ENCODE measurements at places on chromosomes 11 and 22. TPM values are rescaled to one million over a fixed set of nuclear protein-coding genes. Genes with fewer than 3 reads are reported as not detected.

DNA sequence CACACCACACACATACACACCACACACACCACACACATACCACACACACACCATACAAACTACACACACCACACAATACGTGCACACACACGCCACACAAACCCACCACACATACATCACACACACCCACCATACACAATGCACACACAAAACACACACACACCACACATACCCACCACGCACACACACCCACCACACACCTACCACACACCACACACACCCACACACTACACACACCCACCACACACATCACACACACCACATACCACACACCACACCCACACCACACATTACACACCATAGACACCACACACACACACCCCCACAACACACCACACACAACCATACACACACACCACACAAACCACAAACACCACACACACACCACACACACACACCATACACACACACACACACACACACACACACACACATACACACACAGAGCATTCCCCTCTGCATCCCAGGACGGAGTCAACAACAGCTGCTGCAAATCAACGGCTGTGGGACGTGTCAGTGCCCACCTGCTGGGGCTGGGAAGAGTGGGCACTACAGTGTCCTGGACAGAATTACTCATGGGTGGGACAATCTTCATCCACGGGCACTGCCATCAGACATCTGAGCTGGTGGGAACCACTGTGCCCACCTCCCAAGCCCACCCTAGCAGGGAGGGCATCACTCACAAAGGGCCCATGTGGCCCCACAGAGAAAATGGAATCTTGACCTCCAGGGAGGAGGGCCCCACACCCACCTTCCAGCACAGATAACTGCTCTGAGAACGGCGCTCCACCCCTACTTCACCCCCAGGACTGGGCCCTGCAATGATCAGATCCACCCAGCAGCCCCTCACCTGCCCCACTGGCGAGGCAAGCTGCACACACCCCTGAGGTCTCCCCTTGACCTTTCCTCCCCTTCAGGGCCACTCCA is 8.4 kb downstream of the TP53I11 start:
- no peak for DNase-seq

CBL gene
- 11.0 TPM for total RNA-seq

CHADL gene
- total RNA-seq: 1.8 TPM

DNA sequence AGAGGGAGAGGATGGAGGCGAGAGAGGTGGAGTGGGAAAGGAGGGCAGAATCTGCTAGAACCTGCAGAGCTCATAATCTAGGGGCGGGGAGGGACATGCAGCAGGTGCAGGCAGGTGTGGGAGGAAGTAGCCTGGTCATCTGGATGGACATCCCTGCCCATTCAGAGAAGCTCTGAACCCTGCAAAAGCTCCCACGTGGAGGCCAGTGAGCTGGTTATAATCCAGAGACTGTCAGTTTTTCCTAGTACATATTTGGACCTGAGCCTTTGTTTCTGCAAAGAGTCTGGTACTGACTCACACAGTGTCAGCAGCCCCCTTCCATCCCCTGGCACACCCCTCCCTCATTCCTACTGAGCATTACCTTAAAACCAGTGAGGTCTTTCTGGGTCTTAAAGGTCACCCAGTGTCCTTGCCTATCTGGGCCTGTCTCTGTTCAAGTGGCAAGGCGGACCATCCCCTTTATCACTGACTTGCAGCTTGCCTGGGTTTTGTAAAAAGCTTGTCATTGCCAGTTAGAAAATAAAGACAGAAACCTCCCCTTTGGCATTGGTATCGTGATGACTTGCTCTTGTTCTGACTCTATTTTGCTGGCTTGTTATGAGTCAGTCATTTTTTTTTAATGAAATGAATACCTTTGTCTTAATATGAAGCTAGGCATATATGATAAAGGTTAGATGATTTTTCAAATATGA is 26.1 kb downstream of the PTPRJ start:
- peak; percentile 16 for DNase-seq

DNA sequence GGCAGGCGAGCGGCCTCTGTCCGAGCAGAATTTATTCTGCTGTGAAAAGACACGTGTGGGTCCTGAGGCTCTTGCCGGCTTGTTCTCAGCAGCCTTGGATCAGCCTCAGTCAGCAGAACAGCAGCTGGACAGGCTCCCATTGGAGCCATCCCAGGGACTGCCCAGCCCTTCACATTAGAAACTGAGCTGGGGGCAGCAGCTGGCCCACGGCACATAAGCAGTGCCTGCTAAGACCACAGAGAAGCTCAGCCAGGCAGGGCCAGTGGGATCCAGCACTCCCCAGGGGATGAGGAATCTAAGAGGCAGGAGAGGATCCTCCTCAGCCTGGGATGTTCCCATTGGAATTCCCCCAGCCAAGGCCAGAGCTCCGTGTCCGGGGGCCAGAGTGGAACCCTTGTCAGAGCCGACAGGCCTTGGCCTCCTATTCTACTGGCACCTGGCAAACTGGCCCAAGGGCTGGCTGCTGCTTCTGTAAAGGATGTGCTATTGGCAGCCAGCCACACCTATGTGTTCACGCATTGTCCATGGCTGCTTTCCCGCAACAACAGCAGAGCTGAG is 18.2 kb downstream of the RTN4R start:
- DNase-seq: peak; percentile 43

PNPLA3 gene
- not detected for total RNA-seq

GRCh38 chr11:134950692-134951304 is 538.8 kb upstream of the B3GAT1 start:
- no peak for DNase-seq

DNA sequence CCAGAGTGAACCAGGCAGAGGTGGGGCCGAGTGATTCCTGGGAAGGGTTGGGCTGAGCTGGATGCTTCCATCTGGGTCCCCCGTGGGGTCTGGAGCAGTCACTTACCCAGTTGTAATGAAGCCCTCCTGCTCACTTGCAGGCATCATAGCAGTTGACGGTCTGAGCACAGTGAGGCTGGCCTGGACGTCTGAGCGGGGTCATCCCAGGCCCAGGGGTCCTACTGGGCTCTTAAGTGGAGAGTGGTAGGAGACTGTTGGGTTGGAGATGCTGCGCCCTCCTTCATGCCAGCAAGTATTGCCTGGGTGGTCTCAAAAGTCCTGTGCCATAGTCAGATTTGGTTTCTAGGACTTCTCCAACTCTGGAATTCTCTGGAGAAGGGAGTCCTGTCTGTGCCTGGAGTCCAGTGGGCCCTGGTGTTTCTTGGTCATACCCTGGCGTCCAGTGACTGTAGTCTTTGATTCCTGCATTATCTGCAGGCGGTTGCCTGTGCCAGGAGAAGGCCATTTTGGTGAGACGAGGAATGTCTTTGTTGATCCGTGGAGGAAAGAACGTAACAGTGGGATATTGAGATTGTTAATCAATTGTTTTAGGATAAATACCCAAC is 82.3 kb downstream of the TBC1D22A start:
- no peak for DNase-seq

DNA sequence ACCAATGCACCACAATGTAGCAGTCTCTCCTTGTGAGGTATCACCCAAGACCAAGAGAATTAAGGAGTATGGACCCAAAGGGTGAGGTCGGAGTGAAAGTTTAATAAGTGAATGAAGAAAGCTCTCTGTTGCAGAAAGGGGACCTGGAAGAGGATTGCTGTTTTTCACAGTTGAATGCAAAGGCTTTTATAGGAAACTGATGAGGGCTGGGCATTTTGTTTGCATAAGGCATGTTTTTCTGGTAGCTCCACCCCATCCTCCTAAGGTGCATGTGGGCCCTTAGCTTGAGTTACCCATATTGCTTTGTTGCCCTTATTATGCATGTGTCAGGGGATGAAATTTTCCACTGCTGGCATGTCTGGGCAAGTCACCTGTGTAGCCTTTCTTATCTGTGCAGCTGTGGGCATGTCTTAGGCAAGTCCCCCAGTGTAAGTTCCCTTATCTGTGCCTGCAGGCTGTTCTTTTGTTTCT is 64.7 kb downstream of the BDNF start:
- no peak for DNase-seq

OR52D1 gene
- not detected for total RNA-seq

DNA sequence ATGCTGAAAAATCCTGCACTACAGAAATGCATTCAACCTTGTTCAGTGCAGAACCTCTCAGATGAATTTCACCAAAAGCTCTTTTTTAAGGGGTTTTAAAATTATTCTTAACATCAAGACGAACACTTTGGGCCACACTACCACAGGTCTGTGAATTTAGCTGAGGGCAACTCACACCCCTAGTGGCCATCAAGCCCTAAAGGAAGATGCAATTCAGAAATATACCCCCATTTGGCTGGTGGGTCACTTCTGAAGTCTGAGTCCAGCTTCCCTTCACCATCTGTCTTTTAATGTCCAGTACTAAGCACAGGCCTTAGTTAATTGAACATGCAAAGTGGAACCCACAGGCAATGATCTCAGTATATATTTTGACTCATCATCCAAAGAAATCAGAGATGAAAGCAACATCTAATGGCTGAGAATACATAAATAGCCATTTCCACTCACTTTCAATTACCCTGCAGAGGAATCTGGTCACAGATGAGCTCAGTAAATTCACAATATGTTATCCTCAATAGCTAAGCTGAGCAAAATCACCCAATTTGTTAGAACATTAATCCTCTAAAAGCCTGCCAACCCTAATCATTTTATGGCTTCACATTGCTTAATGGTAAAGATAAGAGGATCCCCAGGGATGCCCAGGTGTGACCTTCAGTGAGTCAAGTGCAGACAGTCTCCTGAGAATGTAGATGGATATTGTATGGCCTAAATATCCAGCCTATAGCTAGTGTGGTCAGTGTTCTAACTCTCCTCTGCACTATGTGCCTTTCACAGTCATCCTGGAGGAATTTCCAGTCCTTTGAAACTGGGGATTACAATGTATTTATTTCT is 50.3 kb downstream of the FAM76B start:
- DNase-seq: no peak

- DNase-seq: no peak
Observed at GRCh38 chr11:117084992-117085391, 13.2 kb downstream of the SIK3 start.

DNA sequence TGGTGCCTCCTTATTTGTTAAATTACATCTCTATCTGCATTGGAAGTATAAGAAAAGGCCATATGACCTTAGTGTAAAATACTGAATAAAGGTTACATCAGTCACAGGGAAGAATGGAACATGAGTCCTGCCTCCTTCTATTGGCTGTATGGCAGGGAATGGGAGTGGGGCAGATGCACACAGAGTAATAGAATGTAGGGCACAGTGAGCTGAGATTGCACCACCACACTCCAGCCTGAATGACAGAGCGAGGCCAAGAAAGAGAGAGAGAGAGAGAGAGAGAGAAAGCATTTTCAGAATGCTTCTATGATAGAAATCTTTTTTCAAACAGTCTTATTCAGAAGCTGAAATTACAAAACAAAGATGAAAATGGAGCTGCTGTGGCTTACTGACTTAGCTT is 58.8 kb downstream of the SLN start:
- DNase-seq: no peak

OR52I1 gene
- total RNA-seq: not detected

SLC22A8 gene
- not detected for total RNA-seq

GRCh38 chr11:34548278-34548677 is 34.7 kb upstream of the ELF5 start:
- no peak for DNase-seq

RPL27A gene
- total RNA-seq: 505 TPM

DNA sequence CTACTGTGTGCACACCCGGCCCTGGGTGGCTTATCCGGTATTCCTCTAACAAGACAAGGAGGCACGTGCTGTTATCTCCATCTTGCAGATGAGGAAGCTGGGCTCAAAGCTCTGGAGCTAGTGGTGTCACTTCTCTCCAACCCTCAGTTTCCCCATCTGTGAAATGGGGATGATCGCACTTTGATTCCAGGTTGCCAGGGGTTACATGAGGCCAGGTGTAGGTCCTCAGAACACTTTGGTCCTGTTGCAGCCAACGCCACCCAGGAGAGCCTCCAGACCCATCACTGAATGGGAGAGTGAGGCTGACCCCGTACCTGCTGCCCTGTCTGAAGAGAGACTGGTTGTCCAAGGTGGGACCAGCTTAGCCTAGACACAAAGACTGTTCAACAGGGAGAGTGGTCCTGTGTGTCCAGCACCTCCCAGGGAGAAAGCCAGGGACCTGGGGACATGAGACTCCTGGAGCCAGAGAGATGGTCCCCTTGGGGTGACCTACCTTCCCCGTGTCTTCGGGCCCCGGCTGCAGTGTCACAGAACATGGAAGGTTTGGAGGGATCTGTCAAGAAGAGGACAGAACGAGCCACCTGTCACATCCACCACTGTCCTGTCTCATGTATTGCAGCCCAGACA is 41.0 kb downstream of the TPBGL start:
- DNase-seq: no peak

DNA sequence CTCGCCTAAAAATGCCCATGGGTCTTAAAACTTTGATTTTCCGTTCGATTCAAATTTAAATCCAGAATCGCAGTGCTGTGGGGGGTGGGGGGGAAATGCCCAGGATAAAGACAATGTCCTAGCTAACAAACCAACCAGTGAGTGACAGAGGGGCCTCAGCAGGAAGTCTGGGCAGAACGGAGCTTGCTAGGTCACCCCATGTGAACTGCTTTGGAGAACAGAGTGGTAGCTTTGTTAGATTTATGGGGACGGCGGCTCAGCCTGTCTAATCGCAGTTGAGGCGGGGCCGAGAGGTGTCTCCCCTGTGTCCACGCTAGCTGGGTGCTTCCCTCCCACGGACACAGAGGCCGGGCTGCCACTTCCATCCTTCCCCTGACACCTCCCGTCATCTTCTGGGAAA is 243.9 kb downstream of the CTTN start:
- DNase-seq: no peak

DNA sequence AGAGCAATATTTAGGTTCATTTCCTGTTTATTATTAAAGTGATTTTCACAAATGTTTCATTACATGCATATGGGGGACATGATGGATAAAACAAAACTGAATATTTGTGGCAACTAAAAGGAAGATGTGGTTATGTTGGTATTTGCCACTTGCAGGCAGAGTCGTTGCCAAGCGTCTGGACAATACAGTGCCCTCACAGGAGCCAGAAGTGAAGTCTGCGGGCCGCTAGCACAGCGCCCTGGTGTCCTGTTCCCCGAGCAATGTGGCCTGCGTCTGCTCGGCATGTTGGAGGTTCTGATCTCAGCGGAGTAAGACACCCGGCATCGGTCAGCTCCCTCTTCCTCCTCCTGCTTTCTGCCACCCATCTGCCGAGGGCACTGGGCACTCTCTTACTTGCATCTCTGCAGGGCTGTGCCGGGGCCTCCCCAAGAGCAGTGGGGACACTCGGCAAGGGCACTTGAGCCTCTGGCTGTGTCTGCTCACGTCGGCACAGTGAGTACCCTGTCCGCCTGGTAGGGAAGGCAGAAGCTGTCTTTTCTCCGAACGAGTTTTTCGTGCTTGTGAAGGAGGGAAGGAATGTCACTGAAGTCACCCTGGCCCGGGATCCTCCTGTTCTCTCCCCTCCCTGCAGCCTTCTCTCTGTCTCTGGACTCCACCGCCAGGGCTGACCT is 10.5 kb upstream of the TTLL12 start:
- no peak for DNase-seq
